ENCODE measurements at places on chromosomes 12 and 14.

DNA sequence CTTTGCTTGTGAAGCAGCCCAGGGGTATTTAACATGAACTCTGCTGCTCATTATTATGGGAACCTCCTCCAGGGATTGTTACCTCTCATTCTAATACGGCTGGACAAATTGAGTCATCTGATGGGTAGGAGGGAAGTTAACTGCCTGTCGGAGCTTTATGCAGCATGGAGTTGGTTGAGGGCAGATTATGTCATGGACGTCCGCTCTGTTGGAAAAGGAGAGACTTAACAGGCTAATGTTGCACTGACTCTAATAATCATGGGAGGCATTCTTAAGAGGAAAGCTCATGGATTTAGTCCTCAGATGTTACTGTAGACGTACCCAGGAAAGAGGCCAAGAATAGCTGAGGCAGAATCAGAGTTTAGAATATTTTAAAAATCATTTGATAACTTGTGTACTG lies 9.9 kb downstream of the POP5 start:
- DNase-seq: no peak

DNA sequence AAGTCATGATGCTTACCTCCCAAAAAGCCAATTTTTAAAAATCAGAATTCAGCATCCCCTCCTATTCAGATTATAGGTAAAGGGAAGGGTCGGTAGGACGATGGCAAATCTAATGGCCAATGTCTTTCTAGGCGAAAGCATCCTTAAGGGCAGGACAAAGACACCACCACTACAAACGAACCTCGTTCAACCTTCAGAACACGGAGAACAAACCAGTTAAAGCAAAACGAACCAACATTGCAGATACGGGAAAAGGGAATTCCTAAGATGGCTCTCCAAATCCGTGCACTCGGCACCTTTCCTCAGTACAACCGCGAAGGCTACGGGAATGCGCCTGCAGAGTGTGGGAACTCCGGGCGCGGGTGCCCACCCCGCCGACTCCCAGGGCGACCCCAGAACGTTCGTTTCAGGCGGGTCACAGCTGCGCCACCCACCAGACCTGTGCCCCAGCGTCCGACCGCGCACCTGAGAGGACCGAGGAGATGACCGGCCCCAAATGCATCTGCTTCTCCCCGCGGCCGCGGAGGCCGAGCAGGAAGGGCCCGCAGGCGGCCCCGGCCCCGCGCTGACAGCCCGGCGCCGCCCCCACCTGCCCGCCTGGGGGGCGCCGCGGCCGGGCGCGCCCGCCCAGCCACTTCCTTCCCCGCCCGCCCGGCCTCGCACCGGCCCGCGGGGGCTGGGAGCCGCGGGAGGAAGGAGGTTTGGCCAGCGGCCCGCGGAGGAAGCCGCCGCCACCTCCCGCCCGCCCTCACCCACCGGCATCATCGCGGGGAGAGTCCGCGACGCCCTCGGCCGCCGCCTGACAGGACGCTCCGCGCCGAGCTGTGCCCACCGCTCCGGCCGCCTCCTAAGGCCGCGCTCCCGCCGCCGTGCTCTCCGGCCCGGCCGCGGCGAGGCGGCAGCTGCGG lies 578 bp downstream of the PPP1R13B start:
- no peak for DNase-seq

- no peak for DNase-seq
Observed at GRCh38 chr14:88289234-88289633, 33.8 kb downstream of the KCNK10 start.

- DNase-seq: no peak
Observed at GRCh38 chr12:117027251-117028086, 71.7 kb downstream of the TESC start.

GRCh38 chr12:16407346-16407745 lies 59.9 kb downstream of the MGST1 start:
- DNase-seq: no peak

DNA sequence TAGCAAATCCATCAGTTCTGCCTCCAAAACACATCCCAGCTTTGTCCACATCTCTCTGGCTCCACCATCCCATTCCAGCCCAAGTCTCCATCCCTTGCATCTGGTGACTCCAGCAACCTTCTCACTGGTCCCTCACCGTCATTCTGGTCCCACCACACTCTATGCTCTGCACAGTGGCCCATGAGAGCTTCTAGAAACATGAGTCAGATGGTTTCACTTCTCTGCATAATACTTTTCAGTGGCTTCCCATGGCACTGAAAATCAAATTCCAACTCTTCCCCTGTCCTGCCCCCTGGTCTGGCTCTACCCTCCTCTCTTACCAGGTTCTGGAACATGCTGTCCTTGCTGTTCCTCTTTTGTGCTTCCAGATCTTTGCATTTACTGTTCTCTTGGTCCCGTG lies 17.2 kb upstream of the C12orf76 start:
- DNase-seq: no peak

DNA sequence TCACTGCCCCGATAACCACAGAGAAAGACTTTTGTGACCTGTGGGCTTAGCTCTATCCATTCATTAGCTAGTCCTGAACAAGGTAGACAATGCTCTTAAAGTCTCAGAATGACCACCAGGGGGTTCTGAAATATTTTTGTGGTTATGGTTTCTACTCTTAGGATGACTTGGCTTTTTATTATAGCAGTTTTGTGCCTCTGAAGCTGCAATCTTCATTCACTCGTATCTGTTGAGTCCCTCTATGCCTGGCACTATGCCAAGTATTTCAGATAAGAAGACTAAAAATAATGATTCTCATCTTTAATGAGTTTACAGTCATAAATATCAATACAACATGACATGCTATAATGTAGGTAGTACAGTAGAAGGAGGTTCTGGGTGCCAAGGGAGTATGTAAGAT lies 130.8 kb upstream of the TRHDE start:
- DNase-seq: no peak

GRCh38 chr14:51293149-51293911 lies 53.3 kb downstream of the TMX1 start:
- DNase-seq: no peak

GRCh38 chr12:77231501-77231918 lies 166.1 kb upstream of the E2F7 start:
- peak; percentile 73 for DNase-seq

DNA sequence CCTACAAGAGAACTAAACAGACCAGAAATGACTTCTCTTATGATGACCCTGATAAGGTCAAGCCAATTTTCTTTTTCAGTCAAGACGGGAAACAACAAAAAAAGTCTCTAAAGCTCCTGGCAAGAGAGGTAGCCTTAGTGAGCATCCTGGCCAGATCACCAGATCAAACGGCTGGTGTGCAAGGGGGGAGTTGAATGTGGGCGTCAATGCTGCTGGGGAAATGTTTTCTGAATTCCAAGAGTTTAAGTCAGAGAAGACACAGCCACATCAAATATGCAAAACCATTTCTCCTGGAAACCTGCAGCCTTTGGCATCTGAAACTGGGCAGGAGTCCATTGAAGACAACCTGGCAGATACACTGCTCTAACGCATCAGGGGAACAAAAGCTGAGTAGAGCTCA lies 16.0 kb upstream of the SELPLG start:
- peak; percentile 73 for DNase-seq

DNA sequence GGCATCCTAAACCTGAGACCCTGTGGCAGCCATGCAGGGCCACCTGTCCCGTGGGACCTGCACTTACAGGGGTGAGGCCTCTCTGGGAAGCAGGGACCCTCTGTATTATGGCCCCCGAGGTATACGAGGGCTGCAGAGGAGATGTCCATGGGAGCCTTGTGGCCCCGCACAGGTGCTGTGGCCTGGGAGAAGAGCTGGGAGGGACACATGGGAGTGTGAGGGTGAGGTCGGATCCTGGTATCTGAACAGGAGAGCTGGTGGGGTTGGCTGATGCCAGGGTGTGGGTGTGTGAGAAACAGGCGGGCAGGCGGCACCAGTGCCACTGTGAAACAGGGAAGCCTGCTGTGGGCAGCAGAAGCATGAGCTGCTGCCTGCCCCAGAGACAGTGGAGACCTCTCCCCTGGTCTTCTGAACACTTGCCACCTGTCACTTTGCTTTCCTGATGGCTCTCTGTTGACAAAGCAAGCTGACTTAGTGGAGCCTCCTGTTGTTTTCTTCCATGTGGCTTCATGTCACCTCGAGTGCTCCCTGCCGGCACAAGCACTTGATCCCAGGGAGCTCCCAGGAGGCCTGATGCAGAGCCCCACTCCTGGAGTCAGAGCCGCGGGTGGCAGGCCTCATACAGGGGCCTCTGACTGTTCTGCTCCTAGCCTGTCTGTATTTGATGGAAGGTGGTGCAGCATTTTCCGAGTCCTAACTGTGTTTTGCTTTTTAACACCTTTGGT lies 19.8 kb upstream of the AMN start:
- DNase-seq: no peak

GRCh38 chr14:73811164-73811503 lies 40.5 kb upstream of the PTGR2 start:
- DNase-seq: no peak

- DNase-seq: peak; percentile 33
Observed at GRCh38 chr14:53875324-53875897, 81.2 kb downstream of the BMP4 start.

DNA sequence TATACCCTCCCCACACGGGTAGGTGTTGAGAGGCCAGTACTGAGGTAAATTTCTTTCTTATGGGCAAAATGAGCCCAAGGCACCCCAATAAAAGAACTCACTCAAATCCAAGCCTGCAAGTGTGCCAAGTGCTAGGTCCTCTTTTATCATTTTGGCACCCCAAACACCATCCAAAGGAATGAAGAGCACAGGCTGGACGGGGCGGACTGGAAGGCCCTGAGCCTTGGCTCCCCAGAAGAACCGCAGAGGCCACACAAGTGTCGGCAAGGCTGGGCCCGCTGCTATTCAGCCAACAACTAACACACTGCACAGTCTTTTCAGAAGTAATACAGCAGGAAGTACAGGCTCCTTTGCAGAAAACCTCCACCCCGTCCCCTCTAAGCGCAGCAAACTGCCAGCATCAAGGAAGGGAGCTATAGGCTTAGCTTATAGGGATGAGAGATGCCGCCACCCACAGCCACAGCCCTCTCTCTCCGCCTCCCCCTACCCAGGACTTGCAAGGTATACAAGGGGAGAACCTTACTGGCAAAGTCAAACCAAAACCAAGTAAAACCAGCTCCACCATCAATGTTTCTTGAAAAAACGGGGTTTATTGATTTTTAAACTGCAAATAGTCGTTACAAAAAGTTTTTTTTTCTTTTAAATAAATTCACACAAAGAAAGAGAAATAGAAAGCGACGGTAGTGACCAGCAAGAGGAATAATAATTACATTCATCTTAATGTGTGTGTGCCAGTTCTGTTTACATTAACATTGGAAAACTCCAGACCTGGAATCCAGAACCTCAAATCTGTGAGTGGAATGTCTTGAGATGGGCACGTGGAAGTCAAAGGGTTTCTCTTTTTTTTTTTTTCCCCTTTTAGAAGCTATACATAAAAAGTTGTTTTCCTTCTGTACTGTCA lies 5.5 kb downstream of the ZFP36L1 start:
- no peak for DNase-seq

DNA sequence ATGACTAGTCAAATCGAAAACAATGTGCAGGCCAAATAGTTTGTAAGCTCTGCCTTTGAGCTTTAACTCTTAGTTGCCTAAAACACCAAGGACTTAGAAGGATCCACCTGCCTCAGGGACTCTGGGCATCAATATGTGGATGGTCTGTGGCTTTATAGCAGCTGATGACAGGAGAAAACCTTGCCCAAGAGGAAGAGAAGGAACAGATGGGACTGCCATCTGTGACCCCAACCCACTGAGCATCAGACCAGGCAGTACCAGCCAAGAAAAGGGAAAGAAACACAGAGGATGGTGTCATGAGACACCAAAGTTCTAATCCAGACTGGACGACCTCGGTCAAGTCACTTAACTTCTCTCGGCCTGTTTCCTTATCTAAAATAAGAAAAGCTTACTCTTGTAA lies 12.7 kb downstream of the TGFB3 start:
- DNase-seq: no peak

GRCh38 chr14:34569750-34570149 lies 30.2 kb upstream of the EAPP start:
- DNase-seq: peak; percentile 44

DNA sequence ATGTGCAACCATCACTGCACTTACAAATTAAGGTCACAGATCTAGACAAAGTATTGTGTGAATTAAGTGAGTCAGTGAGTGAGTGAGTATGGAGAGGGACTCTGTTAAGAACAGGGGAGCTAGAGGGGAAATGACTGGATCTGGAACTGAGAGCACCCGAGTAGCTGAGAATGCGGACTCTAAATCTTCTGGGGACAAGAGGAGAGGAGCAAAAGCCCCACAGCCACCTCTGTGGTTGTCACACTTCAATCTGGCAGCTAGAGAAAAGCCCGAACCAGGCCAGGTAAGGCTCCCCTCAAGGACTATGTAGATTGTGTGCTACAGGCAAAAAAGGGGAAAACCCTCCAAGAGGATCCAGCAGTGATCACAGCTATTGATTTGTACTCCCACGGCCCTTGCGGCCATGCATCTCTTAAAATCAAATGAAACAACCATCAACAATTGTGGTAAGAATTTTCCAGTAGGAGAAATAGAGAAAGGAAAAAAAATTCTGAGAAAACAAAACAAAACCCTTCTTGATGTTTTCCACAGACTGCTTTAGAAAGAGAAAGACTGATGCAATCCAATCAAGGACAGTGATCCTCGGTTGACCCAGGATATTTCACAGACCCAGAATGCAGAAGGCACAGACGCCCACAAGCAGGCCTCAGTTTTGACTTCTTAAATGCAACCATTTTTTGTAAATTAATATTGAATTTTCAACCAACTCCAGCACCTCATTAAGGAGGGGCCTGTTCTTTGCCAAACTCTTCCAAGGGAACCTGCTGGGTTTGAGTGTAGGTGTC lies 109.6 kb downstream of the SLC38A6 start:
- DNase-seq: no peak

DNA sequence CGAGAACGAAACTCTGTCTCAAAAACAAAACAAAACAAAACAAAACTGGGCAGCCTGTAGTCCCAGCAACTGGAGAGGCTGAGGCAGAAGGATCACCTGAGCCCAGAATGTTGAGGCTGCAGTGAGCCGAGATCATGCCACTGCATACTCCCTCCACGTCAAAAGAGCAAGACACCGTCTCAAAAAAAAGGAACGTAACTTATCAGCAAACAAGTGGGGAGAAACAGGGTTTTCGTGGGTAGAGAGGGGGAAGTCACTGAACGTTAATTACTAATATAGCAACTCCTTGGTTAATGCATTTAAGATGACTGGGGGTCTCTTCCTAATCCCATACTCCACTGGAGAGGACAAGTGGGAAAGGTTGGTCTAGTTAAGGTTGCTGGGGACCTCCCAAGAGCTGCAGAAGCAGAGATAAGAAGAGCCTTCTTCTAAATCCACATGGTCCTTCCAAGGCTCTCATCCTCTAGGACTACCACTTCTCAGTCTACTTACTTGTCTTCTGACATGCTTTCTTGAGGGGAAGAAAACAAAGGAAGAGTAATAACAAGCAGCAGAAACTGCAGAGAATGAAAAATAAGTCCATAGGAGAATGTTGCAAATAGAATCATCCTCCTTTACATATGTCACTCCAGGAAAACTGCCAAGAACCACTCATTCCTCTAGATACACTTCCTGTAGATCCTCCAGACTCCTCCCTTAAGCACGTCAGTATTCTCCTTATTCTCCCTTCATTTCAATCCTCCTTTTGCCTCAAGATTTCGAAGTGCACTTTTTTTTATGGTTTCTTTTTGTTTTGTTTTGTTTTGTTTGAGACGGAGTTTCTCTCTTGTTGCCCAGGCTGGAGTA lies 5.8 kb downstream of the NUMB start:
- DNase-seq: peak; percentile 84

GRCh38 chr12:113664224-113664681 lies 192.6 kb upstream of the LHX5 start:
- DNase-seq: no peak

- no peak for DNase-seq
Observed at GRCh38 chr14:90616313-90616712, 199.9 kb downstream of the TTC7B start.

All from fibroblast of skin of left biceps (primary cell).